Activated CD8-positive, alpha-beta memory T cell treated with anti-CD3 and anti-CD28 coated beads for 24 hours (primary cell): ENCODE measurements at places on chromosomes 1 and 21.

GRCh38 chr1:204104331-204105130, 31.6 kb downstream of the SOX13 start:
- no peak for DNase-seq

- DNase-seq, result peak; percentile 79
Measured at GRCh38 chr1:156489166-156489934, 11.2 kb downstream of the MEF2D start.

DNA sequence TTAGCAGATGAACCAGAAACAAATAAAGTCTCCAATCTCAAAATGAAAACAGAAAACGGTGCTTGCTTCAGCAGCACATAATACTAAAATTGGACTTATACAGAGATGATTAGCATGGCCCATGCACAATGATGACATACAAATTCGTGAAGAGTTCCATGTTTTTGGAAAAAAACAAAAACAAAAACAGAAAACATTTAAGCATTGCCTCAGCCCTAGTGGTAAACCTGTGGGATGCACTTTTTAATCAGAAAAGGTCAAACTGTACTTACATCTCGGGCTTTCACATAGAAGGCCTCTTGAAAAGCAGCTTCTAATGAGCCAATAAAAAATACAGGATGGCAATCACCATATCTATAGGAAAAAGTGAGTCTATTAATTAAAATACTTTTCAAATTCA, 159.1 kb upstream of the DMRTA2 start:
- no peak for DNase-seq

DNA sequence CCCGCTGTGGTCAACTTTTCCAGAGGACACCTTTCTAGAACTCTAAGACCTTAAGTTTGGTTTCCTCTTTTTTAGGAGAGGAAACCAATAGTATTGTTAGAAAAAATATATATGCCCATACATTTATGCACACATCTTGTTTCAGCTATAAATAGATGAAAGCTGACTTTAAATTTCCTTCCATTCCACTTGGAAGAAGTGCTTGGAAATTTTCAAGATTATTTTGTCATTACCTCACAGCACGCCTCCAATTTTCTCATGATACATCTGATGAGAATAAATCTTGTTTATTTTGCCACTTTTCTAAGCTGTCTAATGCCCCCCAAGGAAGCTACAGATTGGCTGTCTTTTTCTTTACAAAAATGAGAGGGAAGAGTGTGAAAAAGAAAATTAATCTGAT, 65.8 kb downstream of the NIBAN1 start:
- no peak for DNase-seq

DNA sequence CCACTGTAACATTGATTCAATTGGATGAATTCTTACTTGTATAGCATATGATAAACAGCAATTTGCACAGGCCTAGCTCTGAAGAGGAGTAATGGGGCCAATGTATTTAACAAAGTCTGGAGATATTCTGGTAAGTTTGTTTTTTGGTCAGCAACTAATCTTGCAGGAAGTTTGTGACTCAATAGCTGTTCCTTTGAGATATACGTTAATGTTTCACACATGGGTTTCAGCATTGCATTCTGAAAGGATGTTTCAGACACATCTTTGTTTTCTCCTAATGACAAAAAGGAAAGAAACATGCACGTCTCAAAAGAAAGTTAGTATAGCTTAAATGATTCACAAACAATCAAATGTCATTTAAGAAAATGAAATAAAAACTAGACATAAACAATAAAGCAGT, 49.0 kb downstream of the LTN1 start:
- no peak for DNase-seq

DNA sequence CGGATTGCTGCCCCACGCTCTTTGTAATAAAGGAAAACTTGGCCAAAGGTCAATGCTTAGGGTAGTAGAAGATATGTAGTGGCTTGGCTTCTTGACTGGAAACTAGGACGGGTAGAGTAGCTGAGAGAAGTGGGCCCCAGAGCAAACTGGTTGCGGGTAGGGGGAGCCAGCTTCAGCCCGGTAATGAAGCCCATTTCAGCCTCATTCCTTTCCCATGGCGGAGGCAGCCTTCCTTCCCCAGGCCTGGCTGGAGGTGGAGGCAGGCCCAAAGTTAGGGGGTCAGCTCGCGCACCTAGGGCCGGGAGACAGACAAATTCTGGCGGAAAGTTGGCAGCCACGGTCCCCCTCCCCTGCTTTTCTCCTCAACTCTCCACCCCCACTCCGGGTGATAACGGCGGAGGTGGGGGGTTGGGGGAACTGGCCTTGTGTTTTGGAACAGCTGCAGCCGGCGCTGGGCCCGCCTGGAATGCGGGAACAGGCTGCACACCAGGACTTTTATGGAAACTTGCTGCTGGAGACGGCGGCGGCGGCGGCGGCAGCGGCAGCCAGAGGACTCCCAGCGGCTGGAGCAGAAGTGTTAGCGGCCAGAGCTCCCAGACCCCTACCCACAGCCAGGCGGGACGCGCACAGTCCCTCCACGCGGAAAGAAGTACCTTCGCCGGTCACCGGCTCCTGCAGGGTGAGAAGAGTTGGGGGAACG, at the start of gene NEXN:
Gene NEXN (plus strand): TSS at position 544 of the 700 bp plus-strand sequence. CDS start 27,483 bp downstream, outside the sequence.
- DNase-seq, result peak; percentile 59

DNA sequence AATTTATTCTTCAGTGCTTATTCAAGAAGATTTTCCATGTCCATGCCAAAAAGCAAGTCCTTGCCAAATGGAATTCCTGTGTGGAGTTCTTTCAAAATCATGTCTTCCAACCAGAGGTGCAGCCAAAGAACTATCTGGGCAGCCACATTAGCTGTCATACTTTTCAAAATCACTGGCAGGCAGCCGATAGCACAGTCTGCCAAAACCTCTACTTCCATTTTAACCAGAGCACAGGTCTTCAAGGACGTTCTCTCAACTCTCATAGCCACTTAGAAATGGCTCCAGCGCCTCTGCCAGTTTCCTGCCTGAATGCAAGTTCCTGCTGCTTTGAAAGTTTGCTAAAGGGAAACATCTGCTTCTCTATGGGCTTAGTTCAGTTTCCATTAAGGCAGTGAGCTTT, 975.7 kb upstream of the ADGRL4 start:
- DNase-seq, result no peak

DNA sequence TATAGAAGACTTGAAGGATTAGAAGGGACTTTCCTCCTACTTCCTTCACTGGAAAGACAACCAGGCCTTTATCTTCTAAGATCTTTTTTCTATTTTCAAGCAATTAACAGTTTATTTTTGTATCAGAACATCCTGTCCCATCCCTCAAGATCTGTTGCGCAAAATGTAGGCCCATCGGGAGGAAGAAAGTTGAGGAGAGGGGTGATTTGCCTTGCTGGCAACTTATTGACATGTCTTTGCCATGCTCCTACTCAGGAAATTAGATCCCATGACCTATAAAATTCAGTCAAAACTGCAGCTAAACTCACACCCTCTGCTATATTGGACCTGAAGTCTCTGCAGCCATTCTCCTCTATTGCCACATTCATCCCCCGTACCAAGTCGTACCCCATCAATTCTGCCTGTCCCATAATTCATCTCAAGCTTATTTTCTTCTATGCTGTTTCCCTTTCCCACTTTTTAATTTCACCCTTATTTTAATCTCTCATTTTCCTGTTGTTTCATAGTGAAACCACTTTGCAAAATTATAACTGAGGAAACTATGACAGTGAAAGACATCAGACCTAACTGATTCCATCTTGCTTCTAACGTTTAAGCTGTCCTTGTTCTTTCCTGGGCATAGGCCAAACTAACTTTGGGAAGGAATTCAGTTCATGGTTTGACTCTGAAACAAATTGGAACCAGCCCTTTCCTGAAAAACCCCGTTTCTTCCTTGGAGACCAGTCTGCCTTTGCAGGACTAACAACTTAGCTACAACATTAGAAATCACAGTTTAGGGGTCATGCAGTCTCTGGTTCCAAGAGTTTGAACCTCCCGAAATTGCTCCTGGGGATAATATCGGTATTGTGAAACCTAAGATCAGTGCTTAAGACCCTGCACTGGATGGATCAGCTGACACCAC, 195.7 kb upstream of the PTBP2 start:
- no peak for DNase-seq

- DNase-seq, result no peak
Measured at GRCh38 chr1:247291833-247292561, 36.1 kb downstream of the VN1R5 start.

GRCh38 chr1:109622895-109623294, 3.3 kb downstream of the AMPD2 start:
- no peak for DNase-seq

DNA sequence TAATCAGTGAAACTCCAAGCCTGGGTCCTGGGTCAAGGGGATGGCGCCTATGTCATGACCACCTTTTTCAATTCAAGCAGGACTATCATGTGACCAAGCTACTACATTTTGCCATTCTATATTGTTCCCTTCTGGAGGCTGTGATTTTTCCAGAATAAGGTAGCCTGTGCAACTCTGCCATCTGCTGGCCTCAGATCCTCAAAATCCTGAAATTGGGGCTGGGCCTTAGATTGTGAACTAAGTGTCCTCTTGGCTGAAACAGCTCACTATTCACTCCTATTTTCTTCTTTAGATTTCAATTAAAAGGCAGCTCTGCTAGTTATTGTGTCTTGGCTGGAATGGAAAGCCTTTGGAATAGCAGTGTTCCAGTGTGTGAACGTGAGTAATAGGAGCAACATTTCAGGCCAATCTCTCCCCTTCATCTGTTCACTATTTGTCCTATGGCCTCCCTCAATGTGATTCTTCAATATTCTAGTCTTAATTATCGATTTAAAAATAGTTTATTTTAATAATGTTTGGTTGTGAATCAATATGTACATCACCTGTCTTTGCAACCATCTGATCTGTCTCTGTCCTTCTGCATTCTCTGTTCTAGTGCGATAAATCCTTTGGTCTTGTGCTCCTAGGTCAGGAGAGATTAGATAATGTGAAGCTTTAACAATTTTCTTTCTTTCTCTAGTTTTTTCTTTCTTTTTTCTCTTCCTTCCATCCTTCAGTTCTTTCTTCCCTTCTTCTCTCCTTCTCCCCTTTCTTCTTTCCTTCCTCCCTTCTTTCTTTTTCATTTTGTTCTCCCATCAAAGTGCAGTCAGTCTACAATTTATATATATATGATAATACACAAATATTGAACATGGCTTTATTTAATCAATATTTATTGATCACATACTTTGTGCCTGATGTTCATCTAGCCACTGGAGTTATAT, 69.8 kb downstream of the CR1 start:
- no peak for DNase-seq

DNA sequence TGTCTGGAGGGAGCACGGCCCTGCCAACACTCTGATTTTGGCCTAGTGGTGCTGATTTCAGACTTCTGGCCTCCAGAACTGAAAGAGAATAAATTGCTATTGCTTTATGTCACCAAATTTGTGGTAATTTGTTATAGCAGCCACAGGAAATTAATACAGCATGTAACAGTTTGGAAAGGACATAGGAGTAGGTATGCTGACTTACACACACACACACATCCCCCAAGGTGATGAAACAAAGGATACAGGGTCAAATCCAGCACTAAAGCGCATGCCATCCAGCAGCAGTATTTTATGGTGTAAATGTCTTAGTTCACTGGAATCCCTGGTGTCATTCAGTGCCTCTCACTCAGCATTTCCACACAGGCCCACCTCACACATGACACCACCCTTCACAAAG, 72.2 kb upstream of the MAN1A2 start:
- DNase-seq, result no peak

DNA sequence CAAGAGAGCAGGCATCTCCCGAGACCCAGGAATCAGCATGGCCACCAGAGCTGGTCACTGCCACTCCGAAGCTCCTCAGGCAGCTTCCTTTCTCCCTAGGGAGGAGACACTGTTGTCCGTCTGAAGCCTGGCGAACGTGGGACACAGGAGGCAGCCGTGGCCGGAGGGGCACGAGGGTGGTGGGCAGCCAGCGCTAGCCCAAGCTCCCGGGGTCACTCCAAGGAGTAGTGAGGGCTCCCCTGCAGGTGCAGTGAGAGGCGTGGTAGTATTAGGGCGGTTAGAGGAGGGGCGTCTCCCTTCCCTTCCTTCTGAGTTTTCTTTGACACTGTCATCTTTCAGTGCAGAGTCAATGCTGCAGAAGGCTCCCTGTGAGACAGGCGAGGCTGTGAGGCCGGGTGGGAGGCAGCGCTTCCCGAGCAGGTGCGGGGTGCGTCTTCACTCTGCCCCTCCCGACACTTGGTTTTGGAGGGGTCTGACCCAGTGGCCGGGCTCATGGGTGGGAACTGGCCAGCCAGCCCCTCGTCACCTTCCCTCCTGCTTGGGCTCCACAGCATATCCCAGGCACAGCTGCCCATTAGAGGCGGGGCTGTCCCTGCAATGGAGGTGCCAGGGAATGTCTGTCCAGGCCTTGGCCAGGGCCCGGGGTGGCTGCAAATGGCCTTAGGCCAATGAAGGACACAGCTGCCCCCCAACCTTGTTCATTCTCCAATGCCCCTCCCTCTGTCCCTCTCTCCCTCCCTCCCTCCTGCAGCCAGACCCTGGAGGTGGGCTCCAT, 171.6 kb upstream of the ARHGEF16 start:
- DNase-seq, result no peak

- DNase-seq, result no peak
Measured at GRCh38 chr1:209323743-209324142, 259.8 kb upstream of the CAMK1G start.

DNA sequence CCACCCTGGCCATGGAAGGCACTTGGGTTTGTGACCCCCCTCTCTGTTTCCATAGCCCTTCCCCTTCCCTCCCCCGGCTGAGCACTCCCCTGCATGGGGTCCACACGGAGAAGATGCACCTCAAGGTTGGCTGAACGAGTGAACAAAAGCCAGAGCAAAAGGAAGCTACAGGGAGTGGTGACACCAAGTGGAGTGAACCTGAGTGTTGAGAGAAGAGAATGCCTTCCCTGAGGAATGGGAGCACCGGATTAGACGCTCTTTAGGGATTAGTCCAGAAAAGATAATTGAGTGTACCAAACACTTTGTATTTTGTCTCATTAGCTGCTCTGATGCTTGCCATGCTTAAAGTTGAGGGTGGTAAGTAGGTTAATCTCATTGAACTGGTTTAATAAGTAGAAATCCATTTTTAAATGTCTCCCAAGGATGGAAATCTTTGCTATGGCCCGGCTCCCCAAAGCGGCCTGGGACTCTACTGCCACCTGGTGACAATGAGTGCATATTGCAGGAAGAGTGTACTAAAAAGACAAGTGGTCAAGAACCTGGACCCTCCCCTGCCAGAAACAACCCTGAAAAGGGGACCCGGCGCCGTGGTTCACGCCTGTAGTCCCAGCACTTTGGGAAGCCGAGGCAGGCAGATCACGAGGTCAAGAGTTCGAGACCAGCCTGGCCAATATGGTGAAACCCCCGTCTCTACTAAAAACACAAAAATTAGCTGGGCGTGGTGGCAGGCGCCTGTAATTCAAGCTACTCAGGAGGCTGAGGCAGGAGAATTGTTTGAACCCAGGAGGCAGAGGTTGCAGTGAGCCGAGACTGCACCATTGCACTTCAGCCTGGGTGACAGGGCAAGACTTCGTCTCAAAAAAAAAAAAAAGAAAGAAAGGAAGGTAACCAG, 150.6 kb upstream of the ZC3H12A start:
- peak; percentile 60 for DNase-seq

DNA sequence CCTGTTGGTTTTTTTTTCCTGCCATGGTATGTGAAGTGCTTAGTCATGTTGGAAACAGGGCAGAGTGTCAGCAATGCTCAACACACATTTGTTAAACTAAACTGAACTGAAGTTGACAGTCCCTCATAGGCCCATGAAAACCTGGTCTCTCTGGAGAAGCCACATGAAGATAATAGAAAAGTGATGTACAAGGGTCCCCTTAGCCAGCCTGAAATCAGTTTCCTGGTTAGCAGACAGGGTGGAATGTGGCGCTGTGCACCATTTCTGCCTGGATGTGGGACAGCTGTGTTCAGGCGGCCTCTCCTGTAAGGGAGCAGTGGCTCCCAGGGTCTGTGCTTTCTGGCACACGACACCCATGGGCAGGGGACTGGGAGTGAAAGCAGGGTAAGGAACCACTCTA, 9.9 kb upstream of the CHI3L1 start:
- DNase-seq, result no peak
